Effector CD4-positive, alpha-beta T cell (primary cell): ENCODE measurements at places on chromosomes 7 and 10.

DNA sequence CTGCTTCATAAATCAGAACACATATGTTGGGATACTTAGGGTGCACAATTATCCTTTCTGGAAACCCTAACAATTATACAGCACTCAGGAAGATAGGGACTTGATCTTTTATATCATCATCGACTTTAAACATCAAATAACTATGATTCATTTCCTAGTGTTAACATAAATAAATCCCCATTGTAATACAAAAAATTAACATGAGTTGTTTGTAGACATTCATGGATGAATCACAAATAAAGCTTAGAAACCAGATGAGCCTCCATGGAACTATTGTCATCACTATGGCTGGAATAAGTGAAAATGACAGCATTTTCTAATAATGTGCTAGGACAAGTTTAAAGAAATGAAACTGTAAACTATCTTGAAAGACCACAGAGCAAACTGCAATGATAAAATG is 821.7 kb downstream of the GATA3 start:
- DNase-seq, result no peak

DNA sequence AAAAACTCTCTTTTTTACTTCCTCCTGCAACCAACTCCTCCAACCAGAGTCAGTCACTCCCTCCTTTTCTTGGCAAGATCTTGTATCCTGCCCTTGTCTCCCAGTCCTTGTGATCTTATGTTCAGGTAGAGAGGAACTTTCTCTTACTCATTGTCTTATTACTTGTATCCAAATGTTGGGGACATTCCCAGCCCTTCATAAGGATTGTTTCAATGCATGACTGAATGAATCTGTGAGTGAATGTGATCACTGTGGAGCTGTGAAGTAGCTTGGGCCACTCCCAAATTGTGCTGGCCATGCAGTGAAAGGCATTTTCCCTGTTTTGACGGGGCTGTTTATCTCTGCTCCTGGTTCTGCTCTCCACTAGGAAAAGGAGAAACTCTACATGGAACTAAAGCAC is 93.7 kb downstream of the CFAP58 start:
- DNase-seq, result no peak

DNA sequence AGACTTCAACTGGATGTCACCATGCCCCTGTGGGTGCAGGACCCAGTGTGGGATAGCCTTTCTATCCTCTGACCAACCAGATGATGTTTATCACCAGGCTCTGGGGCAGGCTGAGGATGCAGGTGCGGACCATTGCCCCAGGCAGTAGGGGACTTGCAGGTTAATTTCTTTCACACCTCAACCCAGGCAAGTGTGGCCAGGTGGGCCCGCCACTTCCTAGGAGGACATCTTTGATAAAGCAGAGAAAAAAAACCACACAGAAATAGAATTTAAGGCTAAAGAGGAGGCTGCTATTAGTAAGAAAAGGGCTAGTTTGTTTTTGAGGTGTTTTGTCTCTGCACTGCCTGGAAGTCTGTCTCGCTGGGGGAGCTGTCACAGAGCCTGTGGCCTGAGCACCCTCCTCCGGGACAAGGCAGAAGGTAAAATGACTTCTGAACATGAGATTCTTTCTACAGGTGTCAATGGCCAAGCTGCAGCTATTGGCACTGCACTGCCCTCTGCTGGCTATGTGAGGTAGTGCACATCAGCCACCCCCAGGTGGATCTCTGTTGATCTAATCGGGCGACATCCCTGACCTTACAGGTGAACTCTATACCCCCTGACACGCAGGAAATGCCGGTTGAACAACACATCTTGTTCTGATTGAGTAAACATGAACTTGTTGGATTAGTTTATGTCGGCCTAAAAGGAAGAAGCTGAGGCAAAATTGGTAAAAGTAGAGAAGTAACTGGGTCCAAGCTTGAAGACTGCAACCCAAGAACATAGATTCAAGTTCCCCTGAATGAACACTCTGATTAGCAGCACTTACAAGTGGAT is 21.0 kb downstream of the UPP1 start:
- DNase-seq, result peak; percentile 84

GRCh38 chr10:81724431-81724830 is 150.6 kb upstream of the NRG3 start:
- DNase-seq, result no peak

GRCh38 chr10:70233939-70234300 is 691 bp upstream of the PPA1 start:
- no peak for DNase-seq

DNA sequence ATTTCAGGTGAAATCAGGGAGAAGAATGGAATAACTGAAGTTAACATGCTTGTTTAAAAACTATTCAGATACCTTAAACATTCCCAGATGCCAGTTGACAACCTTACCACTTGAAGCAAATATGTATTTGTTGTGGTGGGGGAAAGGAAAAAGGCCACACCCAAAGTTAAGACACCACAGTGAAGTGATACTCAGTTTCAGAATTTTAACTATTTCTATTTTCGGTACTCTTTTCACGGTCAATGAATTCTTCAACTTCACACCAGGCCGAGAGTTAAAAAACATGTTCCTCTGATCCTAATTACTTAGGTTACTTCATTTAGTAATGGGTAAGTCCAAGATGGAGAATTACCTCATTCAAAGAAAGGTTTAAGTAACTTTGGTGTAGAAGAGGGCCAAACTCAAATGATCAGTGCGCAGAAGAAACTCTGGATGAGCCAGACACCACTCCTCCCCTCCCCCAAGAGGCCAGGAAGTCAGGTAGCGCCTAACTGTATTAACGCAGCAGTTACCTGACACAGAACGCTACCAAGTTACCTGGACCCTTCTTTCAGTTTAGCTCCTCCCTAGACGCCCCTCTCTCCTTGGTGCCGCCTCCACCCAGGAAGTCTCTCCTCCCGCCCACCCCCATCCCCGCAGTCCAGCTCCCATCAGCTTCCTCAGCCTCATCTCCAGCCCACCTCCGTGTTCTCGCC is 700 bp downstream of the MTPN start:
- DNase-seq, result peak; percentile 35

- DNase-seq, result no peak
Measured at GRCh38 chr10:117262903-117263293, 22.0 kb downstream of the SLC18A2 start.

DNA sequence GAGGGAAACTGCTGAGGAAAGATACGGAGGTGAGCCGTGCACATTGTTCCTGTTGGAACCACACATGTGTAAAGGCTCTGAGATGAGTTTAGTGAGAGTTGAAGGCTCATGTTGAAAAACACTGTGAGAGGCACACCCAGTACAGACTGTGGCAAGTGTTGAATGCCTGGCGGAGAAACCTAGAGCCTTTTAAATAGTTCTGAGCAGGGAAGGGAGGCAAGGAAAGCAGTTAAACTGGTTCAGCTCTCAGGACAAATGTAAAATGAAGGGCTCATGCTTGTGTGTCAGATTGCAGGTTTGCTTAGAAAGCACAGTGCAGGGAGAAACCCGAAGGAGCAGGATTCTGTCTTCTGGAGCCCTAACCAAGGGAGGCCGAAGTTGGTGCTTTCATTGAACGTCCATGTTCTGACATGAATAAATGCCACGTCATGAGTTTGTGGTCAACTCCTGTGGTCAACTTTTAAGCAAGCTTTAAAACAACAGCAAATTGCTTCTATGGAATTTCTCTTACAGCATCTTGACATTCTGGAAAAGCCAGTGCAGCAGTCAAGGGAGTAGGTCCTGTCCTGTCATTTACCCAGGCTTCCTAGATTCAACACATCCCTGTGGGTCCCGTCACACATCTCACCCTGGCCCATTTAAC is 650.9 kb upstream of the GALNT17 start:
- DNase-seq, result no peak

DNA sequence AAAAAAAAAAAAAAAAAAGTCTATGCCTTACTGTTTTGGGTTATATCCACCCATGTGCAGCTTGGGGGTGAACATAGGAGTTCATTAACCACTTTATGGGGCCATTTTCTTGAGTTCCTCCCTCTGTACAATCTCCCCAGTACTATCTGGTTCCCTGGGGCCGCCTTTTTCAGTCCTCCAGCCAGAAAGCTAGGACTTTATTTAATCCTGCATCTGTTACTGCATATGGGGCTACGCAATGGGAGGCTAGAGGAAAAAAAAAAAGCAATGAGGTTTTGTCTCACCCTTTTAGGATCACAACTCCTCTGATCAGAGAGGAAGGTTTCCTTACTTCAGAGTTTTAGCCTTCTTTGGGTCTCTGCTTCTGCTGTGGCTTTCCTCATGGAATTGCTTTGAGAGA is 51.0 kb downstream of the BTRC start:
- DNase-seq, result no peak

- DNase-seq, result no peak
Measured at GRCh38 chr10:121990015-121990677, 1.2 kb downstream of the TACC2 start.

DNA sequence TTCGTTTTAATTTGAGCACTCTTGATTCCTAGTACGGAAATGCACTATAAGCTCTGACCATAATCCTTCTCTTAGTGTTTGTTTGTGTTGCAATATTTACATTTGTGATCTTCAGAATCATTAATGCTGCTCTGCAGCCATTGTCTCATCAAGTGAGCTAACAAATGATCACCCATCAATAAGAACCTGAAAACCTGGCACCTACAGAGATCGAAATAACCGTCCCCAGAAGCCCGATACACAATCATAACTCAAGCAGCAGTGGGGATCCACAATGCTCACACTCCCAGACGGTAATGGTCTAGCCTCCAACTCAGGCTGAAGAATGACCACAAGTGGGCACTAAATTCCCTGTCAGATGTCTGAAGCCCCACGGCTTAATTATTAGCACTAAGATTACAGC is 156.0 kb upstream of the NFE2L3 start:
- no peak for DNase-seq

DNA sequence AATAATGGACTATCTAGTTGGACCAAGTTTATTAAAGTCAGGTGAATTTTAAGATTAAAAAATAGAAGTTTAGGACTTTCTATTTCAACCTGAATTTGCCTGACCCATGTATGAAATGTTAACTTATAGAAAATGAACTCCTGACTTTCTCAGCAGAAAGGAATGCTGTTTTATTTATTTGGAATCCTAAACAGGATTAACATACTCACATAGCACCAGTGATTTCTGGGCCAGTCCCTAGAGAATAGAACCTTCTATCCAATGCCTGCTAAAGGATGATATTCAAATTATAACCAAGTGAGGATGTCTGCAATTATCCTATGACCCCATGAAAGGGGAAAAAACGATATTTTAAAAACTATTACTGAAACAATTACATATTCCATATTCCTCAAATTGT is 148.8 kb downstream of the CHRM2 start:
- no peak for DNase-seq

DNA sequence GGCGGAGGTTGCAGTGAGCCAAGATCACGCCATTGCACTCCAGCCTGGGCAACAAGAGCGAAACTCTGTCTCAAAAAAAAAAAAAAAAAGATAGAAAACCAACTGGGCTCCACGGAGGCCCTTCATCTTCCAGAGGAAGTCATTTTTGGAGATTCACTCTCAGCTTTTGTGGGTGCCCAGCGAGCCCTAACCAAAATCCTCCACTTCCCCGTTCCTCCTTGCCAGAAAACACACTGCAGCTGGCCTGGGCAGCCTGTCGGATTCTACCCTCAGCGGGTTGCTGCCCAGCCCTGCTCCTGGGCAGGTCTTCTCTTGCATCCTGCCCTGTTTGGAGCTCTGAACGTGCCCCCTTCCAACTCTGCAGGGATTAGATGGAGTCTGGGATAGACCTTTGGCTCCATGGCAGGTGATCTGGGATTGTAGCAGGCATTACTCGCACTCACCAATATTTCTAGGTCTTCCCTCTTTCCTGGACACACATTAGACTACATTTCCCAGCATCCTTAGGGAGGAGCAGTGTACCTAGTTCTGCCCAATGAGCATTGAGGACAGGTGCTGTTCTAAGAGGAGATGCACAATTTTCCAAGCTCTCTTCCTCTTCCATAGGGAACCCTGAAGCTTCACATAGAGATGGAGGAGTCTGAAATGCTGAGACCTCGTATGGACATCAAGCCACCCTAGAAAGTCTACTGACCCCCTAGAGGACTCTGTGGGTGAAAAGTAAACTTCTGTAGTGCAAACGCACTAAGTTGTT is 4.6 kb downstream of the GRID2IP start:
- no peak for DNase-seq

DNA sequence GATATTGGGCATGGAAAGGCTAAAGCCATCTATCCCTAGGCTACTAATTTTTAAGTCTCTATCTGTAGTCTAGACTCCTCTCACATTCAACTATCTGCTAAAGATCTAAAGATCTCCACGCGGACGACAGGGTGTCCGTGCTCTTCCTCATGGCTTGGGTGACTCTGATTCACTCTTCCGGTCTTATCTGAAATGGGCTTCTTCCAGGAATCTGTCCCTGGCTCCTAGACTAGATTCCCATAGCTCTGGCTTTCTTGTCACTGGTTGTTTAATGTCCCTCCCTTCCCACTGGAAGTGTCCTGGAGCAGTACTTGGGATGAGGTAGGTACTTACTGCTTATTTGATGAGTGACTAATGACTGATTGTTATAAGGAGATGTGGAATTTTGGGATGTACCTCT is 62.0 kb upstream of the PODXL start:
- no peak for DNase-seq

GRCh38 chr10:33764694-33765185 is 430.3 kb upstream of the NRP1 start:
- DNase-seq, result no peak

- no peak for DNase-seq
Measured at GRCh38 chr7:106216923-106217542, 67.8 kb downstream of the NAMPT start.

DNA sequence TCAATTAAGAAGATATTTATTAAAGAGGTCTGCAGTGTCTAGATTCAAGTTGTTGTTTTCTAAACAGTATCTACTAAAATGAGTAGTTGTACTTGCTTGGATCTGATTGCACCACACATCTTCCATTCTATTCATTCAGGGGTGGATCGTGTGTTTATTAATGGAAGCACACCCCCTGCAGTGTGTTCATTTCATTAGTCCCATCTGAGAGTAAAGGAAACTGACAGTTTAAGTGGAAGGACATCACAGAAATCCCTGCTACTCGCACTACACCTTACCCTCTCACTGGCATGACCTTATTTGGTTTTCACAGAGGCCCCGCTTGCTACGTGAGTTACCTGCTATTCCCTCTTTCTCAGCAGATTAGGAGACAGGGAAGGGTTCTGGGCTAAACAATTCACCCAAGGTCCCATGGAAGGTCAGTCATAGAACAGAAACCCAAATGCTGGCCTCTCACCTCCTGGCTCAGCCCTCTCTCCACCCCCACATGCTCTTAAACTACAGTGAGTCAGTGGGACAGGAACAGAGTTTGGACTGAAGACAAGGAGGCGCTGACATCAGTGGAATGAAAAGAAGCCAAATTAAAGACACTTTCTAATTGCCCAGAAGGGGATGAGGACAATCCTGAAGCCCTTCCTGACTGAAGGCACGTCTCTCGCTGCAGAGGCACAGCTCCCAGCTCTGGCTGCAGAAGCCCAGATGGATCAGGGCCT is 369.2 kb upstream of the NRP1 start:
- DNase-seq, result no peak

DNA sequence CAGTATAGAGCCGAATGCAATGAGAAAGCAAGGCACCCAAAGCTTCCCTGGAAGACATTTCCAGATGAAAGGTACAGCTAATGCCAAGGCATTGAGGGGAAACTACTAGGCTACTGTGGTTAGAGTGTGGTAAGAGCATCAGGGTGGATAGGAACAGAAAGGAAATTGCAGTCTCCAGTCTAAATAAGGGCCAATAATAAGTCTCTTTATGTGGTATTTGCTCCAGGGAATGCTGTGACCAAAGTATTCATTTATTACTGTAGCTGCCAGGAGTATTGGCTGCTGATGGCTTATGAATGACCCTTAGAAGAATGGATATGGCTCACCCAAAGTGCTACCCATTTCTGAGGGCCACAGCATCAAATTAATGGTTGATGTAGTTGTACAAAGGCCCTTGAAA is 30.1 kb upstream of the POT1 start:
- no peak for DNase-seq
